ENCODE measurements at places on chromosomes 16 and 17. TPM values are rescaled to one million over a fixed set of nuclear protein-coding genes. Genes with fewer than 3 reads are reported as not detected.

The CRYBA1 gene
- total RNA-seq, result not detected

The PTGES3L gene
- total RNA-seq, result 29.6 TPM

The SRR gene
- total RNA-seq, result 9.7 TPM

The KRT20 gene
- not detected for total RNA-seq

The SLC52A1 gene
- not detected for total RNA-seq

The KRTAP1-5 gene
- not detected for total RNA-seq

The CDC42EP4 gene
- 35.4 TPM for total RNA-seq

The CACNG4 gene
- 1.9 TPM for total RNA-seq

The SPIRE2 gene
- total RNA-seq, result 0.90 TPM

The HP gene
- 52.7 TPM for total RNA-seq

The PIGS gene
- 51.6 TPM for total RNA-seq

The SCGB1C2 gene
- total RNA-seq, result not detected

The PNPO gene
- total RNA-seq, result 28.4 TPM

The LRRC37A3 gene
- total RNA-seq, result 1.9 TPM

The KRT12 gene
- total RNA-seq, result not detected

The UBN1 gene
- total RNA-seq, result 26.1 TPM

The SLC35G6 gene
- total RNA-seq, result not detected

The OR3A2 gene
- 0.51 TPM for total RNA-seq

The HEATR9 gene
- total RNA-seq, result not detected

The SPNS2 gene
- 7.2 TPM for total RNA-seq

The ATP1B2 gene
- 1.2 TPM for total RNA-seq

The SYT17 gene
- 1.8 TPM for total RNA-seq

The RHBDF1 gene
- total RNA-seq, result 12.0 TPM

The TBC1D3E gene
- total RNA-seq, result not detected

The ZNF624 gene
- total RNA-seq, result 0.78 TPM

The TIMP2 gene
- total RNA-seq, result 99.1 TPM

The PRRT2 gene
- total RNA-seq, result 0.52 TPM

The CA4 gene
- total RNA-seq, result 4.0 TPM

The ACOX1 gene
- 67.4 TPM for total RNA-seq

The CMIP gene
- total RNA-seq, result 7.7 TPM

The TBC1D3K gene
- total RNA-seq, result not detected

The APOBR gene
- total RNA-seq, result 2.0 TPM

The ITGAL gene
- 2.0 TPM for total RNA-seq

The SBK1 gene
- total RNA-seq, result 0.47 TPM

The C16orf54 gene
- 0.52 TPM for total RNA-seq

The KAT8 gene
- total RNA-seq, result 58.0 TPM

The KRT27 gene
- total RNA-seq, result not detected

The P2RX5 gene
- total RNA-seq, result 5.4 TPM

The MYH13 gene
- not detected for total RNA-seq

The SLC16A13 gene
- 0.71 TPM for total RNA-seq

The TMEM100 gene
- 18.0 TPM for total RNA-seq

The ASPHD1 gene
- 3.2 TPM for total RNA-seq

The CLEC18B gene
- total RNA-seq, result not detected

The CPHXL2 gene
- total RNA-seq, result not detected

The ST6GALNAC1 gene
- total RNA-seq, result 7.1 TPM

The CORO6 gene
- total RNA-seq, result 87.6 TPM

The TMEM97 gene
- 3.4 TPM for total RNA-seq

The GINS2 gene
- total RNA-seq, result 0.15 TPM

The BAIAP3 gene
- total RNA-seq, result 0.35 TPM

The ZNF469 gene
- total RNA-seq, result 0.83 TPM

The SLC5A11 gene
- total RNA-seq, result not detected

The CCL4 gene
- total RNA-seq, result 1.7 TPM

The OTOP2 gene
- total RNA-seq, result not detected
